Endodermal cell (in vitro differentiated cells): ENCODE measurements at places on chromosomes 3 and 15.

DNA sequence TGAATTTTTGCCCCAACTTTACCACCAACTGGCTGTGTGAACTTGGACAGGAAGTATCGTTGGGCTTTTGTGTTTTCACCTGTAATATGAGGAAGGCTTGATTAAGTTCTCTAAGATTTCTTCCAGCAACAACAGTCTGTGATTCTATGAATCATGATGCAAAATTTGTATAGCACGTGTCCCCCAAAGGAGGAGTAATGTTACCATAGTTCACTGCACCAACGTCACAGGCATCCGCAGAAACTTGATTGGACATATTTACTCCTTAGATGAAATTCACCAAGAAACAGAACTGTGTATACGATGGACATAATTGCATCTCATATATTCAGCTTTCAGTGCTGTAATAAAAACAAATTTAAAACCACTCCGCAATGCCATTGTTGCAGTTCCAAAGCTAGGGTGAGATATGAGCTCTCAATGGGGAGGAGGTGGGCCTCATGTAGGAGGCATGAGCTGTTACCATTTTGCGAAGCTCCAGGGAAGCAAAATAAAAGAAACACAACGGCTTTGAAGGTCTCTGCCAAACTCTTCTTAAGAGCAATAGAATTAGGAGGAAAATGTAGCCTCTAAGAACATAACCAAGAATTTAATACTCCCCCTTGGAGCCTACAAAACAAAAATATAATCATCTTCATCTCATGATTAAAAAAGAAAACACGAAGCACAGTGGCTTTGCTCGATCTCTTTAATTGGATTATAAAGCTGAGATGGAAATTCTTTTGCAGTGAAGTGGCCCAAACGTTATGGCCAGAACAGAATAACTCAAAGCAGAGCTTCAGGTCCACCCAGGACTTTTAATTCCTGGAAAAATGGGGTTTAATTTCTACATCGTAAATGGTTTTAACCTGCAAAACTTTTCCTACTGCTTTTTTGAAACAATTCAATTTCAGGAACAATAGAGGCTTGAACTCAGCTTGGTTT is 80.7 kb downstream of the CHST2 start:
- H3K27ac ChIP-seq = no peak overlapping the region
- no peak overlapping the region for H3K4me3 ChIP-seq
- no peaks in the 10 kb centered on the region for H3K36me3 ChIP-seq
- DNase-seq = no peak

- H3K4me3 ChIP-seq = no peak overlapping the region
- no peak overlapping the region for H3K27ac ChIP-seq
- DNase-seq = no peak
- H3K4me1 ChIP-seq = peaks cover 3% of the 10 kb centered on the region
- no peaks in the 10 kb centered on the region for H3K27me3 ChIP-seq
These were observed 41.3 kb downstream of the ETV5 start for GRCh38 chr3:186067360-186068242.

DNA sequence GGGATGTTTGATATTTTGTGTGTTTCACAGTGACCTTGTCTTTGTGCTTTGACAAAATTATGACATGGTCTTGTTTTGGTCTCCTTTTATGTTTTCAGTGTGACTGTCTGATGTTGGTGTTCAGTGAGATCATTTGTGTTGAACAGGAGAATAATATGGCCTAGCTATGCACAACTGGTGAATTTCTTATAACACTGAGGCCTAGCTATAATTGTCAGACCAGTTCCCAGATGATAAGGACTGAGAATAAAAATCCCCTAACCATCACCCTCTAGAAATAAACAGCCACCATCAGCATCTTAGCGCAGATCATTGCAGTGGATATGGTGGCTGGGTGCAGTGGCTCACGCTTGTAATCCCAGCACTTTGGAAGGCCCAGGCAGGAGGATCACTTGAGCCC is 66.8 kb upstream of the LIMD1 start:
- peaks cover 70% of the 10 kb centered on the region for H3K36me3 ChIP-seq
- DNase-seq = no peak
- H3K27me3 ChIP-seq = no peaks in the 10 kb centered on the region
- no peaks in the 10 kb centered on the region for H3K4me1 ChIP-seq
- no peak overlapping the region for H3K4me3 ChIP-seq
- no peak overlapping the region for H3K27ac ChIP-seq

GRCh38 chr15:92425578-92426225 is 32.0 kb downstream of the ST8SIA2 start:
- no peaks in the 10 kb centered on the region for H3K27me3 ChIP-seq
- peaks cover 8% of the 10 kb centered on the region for H3K36me3 ChIP-seq
- no peak overlapping the region for H3K4me3 ChIP-seq
- H3K27ac ChIP-seq = no peak overlapping the region
- H3K4me1 ChIP-seq = no peaks in the 10 kb centered on the region

- DNase-seq = no peak
- H3K4me1 ChIP-seq = no peaks in the 10 kb centered on the region
- H3K36me3 ChIP-seq = no peaks in the 10 kb centered on the region
- no peak overlapping the region for H3K27ac ChIP-seq
- H3K27me3 ChIP-seq = no peaks in the 10 kb centered on the region
- no peak overlapping the region for H3K4me3 ChIP-seq
These were observed 129.0 kb downstream of the SEMA6D start for GRCh38 chr15:47846128-47846868.

DNA sequence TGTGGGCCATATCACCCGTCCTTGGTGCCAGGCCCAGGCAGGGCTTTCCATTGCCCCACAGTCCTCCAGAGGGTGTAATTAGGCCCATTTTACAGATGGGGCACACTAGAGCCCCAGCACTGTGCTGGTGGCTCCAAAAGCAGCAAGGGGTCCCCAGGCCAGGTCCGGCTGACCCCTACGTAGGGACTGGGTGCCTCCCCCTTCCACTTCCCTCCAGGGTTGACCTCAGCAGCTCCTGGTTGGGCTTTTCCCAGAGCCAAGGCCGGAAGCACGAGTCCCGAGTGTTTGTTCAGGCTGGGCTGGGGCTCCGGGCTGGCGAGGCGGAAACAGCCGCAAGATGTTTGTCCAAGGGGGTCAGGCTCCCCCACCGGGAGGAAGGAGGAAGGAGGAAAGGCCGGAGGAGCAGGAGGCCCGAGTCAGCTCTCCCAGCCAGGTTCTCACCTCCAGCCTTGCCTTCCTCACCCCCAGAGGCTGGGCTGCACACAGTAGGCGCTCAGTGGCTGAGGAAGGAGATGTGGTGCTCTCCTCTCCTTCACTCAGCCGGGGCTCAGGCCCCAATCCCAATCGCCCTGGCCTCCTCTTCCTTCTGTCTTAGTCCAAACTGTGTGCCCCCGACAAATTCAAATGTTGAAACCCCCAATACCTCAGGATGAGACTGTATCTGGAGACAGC is 17.1 kb upstream of the PLXND1 start:
- no peaks in the 10 kb centered on the region for H3K36me3 ChIP-seq
- DNase-seq = peak; percentile 64
- no peaks in the 10 kb centered on the region for H3K27me3 ChIP-seq
- H3K27ac ChIP-seq = no peak overlapping the region
- no peaks in the 10 kb centered on the region for H3K4me1 ChIP-seq
- H3K4me3 ChIP-seq = no peak overlapping the region

GRCh38 chr3:186359078-186359477 is 3.0 kb downstream of the DGKG start:
- peaks cover 5% of the 10 kb centered on the region for H3K4me1 ChIP-seq
- peaks cover 69% of the 10 kb centered on the region for H3K27me3 ChIP-seq
- DNase-seq = no peak
- no peak overlapping the region for H3K27ac ChIP-seq

- peaks cover 16% of the 10 kb centered on the region for H3K36me3 ChIP-seq
- no peaks in the 10 kb centered on the region for H3K27me3 ChIP-seq
- H3K4me1 ChIP-seq = peaks cover 15% of the 10 kb centered on the region
- no peak for DNase-seq
- no peak overlapping the region for H3K27ac ChIP-seq
These were observed 23.2 kb downstream of the MAPK6 start for GRCh38 chr15:52042051-52042851.

DNA sequence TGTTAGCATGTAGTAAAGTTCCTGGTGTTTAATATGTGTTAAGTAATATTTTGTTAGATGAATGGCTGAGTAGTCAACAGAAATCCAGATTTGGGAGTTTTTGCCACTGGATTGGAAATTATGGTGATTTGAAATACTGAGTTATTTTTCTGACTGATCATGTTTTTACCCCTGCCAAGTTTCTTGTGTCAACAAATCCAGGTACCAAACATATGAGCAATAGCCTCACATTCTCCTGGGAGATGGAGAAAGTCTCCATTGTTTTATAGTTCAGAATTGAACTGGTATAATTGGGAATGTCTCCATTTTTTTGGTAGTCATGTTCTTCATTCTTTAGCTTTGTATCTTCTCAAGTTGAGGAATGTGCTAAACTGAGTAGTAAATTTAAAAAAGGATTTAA is 767.2 kb upstream of the LMCD1 start:
- no peak for DNase-seq
- H3K4me3 ChIP-seq = no peak overlapping the region
- no peaks in the 10 kb centered on the region for H3K36me3 ChIP-seq
- H3K27ac ChIP-seq = no peak overlapping the region
- H3K27me3 ChIP-seq = no peaks in the 10 kb centered on the region

GRCh38 chr3:40871394-40871793 is 327.9 kb upstream of the CTNNB1 start:
- no peaks in the 10 kb centered on the region for H3K27me3 ChIP-seq
- DNase-seq = peak; percentile 83
- peaks cover 40% of the 10 kb centered on the region for H3K4me1 ChIP-seq
- no peak overlapping the region for H3K4me3 ChIP-seq
- H3K36me3 ChIP-seq = no peaks in the 10 kb centered on the region

DNA sequence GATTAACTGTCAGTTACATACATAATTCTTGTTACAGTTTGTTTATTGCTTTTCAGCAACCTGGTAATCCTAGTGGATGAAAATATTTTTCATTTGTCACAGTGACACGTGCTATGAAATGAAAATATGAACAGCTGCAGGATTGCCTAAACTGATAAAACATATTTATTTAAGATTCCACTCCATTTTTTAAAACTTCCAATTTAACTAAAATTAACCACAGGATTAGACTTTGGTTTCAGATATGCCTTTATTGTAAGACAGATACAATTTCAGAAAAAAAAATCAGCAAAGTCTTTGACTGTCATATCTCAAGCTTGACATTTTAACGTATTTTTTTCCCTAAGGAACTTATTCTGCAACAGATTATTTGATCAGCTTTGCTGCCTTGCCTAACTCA is 550.7 kb downstream of the ROBO1 start:
- DNase-seq = no peak
- H3K27me3 ChIP-seq = no peaks in the 10 kb centered on the region
- no peak overlapping the region for H3K27ac ChIP-seq
- no peak overlapping the region for H3K4me3 ChIP-seq
- peaks cover 8% of the 10 kb centered on the region for H3K4me1 ChIP-seq

- no peaks in the 10 kb centered on the region for H3K27me3 ChIP-seq
- H3K4me3 ChIP-seq = no peak overlapping the region
- H3K4me1 ChIP-seq = peaks cover 16% of the 10 kb centered on the region
- peaks cover 93% of the 10 kb centered on the region for H3K36me3 ChIP-seq
- no peak overlapping the region for H3K27ac ChIP-seq
These were observed 89.2 kb downstream of the RBPMS2 start for GRCh38 chr15:64686130-64686735.

DNA sequence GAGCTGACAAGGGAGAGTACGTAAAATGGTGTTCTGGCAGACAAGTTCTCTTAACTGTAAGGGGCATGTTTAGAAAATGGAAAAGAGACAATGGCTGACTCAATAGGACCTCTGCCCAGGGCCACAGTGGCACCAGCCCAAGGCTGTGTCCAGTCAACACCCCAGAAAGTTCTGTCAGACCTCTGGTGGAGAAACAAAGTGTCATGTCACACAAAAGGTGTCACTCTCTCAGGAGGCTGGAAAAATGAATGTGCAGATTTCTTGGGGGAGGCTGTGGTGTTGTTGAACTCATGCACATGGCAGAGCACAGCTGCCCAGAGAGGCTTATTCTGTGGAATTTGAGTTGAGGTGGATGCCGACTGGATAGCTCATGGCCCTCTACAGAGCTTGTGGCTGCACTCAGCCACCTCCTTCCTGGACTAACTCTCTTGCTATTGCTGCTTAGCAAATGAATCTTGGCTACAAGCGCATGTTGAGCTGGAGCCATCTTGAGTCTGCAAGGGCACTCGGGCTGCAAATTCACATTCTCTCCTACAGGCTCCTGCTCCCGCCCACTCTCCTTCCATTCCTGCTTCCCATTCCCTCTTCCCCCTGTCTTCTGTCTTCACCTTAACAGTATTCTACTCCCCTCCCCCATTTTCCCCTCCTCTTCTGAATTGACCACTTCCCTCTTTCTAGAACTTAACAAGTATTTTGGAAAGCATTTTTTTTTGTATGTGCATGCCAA is 55.8 kb upstream of the SLC7A14 start:
- H3K4me1 ChIP-seq = peaks cover 4% of the 10 kb centered on the region
- H3K4me3 ChIP-seq = no peak overlapping the region
- no peaks in the 10 kb centered on the region for H3K27me3 ChIP-seq

GRCh38 chr3:123750659-123751420 is 133.3 kb downstream of the MYLK start:
- H3K4me1 ChIP-seq = no peaks in the 10 kb centered on the region
- H3K4me3 ChIP-seq = no peak overlapping the region
- no peak overlapping the region for H3K27ac ChIP-seq

DNA sequence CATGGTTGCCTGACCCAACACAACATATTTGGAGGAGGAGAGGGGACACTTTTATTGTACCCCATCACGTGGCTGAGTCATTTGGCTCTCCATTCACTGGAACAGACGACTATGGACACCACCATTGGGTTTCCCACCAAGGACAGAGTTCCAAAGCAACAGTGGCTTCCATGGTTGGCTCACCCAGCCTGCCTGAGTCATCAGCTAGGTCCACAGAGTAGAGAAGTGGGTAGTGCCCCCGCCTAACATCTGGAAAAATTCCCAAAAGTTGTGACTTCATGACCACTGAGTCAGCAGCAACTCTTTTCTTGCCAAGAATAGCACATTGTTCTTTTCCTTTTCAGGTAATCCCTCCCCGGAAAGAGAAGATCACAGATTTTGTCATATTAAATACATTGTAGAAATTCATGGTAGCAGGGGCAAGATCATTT is 3.0 kb upstream of the PPP1R2 start:
- no peak for DNase-seq
- no peaks in the 10 kb centered on the region for H3K36me3 ChIP-seq
- no peak overlapping the region for H3K27ac ChIP-seq
- peaks cover 9% of the 10 kb centered on the region for H3K4me1 ChIP-seq

- H3K27ac ChIP-seq = no peak overlapping the region
- H3K4me3 ChIP-seq = no peak overlapping the region
- no peaks in the 10 kb centered on the region for H3K4me1 ChIP-seq
- no peak for DNase-seq
These were observed 35.2 kb upstream of the RFTN1 start for GRCh38 chr3:16548721-16549120.

DNA sequence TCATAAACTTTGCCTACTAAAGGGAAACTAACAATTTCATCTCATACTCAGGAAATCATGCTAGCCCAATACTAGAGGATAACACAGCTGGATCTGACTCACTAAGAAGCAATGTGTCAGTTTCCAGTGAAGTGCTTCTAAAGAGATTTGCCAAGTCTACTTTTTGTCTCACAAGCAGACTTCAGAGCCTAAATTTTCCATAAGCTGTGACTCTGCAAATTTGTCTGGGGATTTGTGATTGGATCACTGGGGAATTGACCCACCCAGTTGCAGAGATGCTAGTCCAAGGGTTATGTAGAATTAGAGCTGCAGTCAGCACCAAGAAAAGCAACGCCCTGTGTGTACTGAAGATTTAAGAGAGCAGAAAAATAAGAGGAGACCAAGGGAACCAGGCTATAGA is 647.1 kb downstream of the NTRK3 start:
- H3K27me3 ChIP-seq = no peaks in the 10 kb centered on the region
- no peak overlapping the region for H3K4me3 ChIP-seq
- DNase-seq = no peak
- no peaks in the 10 kb centered on the region for H3K36me3 ChIP-seq
